ENCODE measurements at places on chromosomes 16 and 17.

GRCh38 chr17:3963237-3964201 lies 718 bp downstream of the ATP2A3 start:
- peak; percentile 79 for DNase-seq
- peak overlapping the region; percentile 80 for H3K4me3 ChIP-seq
- no peaks in the 10 kb centered on the region for H3K27me3 ChIP-seq
- H3K27ac ChIP-seq = peak overlapping the region; percentile 71
- peaks cover 58% of the 10 kb centered on the region for H3K4me1 ChIP-seq

DNA sequence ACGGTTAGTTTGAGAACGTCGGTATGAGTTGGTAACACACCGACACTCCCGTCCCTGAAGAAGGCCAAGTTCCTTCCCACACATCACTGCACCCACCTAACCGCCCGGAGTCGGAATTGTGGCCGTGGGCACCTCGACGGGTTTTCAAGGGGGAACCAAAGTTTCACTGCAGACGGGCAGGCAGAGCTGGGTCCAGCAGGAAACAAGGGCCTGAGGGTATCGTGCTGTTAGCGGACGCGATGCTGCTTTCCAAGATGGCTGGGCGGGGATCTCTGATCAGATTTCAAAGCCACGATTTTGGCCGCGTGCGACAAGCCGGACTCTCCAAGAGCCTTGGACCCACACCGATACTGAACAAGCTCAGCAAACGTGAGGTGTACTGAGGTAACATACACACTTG lies 82.3 kb upstream of the DOC2B start:
- no peaks in the 10 kb centered on the region for H3K4me1 ChIP-seq
- DNase-seq = no peak
- H3K4me3 ChIP-seq = no peak overlapping the region
- H3K27me3 ChIP-seq = no peaks in the 10 kb centered on the region

GRCh38 chr17:43609613-43610385 lies 51.9 kb downstream of the MEOX1 start:
- no peak for DNase-seq
- H3K27ac ChIP-seq = no peak overlapping the region
- no peaks in the 10 kb centered on the region for H3K27me3 ChIP-seq
- no peaks in the 10 kb centered on the region for H3K4me1 ChIP-seq

GRCh38 chr16:88924834-88925539 lies 52.0 kb downstream of the CBFA2T3 start:
- H3K36me3 ChIP-seq = no peaks in the 10 kb centered on the region
- no peak overlapping the region for H3K4me3 ChIP-seq
- no peak overlapping the region for H3K27ac ChIP-seq

DNA sequence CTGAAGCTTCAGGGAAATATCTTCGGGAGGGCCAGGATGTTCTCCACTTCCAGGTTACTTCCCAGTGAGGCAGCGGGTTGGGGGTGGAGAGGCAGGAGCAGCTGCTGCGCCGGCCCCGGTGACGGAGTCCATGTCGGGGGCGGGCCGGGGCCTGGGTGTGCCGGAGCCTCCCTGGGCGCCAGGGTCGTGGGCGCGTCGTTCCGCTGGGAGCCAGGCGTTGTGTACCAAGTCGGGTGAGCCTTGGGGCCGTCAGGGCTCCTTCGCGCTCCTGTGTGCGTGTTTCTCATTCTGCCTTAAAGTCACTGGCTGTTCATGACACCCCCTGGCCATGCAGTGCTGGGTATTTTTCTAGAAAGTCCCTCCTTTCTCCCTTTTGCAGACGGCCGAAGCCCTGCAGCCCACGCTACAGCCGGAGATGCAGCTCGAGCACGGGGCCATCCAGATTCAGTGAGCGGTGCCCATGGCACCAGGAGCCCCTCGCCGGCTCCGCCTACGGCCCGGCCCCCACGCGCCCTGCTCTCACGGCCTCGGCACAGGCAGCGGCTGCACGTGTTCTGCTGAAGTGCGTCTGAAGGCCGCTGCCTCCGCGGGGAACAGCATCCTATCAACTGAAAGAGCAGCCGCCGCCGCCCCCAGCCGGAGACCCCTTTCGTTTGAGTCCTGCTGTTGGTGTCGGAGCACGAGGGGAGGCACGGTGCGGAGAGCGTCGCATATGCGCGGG lies 125.1 kb downstream of the BANP start:
- no peaks in the 10 kb centered on the region for H3K4me1 ChIP-seq
- no peaks in the 10 kb centered on the region for H3K27me3 ChIP-seq
- DNase-seq = no peak
- peaks cover 42% of the 10 kb centered on the region for H3K36me3 ChIP-seq
- no peak overlapping the region for H3K4me3 ChIP-seq

DNA sequence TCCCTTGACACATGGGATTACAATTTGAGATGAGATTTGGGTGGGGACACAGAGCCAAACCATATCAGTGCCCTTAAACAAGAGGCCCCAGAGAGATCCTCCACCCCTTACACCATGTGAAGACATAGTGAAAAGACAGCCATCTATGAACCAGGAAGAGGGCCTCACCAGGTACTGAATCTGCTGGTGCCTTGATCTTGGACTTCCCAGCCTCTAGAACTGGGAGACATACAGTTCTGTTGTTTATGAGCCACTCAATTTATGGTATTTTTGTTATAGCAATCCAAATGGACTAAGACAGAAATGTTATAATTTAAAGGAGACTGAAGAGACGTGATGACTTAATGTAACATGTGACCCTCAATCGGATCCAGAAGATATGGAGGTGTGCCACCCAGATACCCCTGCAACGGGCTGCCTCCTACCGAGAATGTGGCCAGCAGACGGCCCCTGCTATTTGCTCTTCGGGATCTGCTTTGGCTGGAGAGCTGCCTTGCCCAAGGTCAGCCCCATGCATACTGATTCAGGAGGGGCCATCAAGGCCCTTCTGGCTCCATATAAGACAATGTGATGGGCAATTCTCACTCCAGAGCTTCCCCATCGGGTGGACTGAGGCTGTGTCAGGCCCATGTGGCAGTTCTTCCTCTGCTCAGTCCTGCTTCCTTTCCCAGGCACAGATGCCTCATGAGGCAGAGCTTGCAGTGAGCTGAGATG lies 80.6 kb downstream of the NETO2 start:
- no peaks in the 10 kb centered on the region for H3K36me3 ChIP-seq
- no peak overlapping the region for H3K27ac ChIP-seq
- no peaks in the 10 kb centered on the region for H3K4me1 ChIP-seq
- no peak overlapping the region for H3K4me3 ChIP-seq
- no peaks in the 10 kb centered on the region for H3K27me3 ChIP-seq
- no peak for DNase-seq

GRCh38 chr16:10805334-10805733 lies 13.3 kb downstream of the TVP23A start:
- H3K27me3 ChIP-seq = no peaks in the 10 kb centered on the region
- H3K36me3 ChIP-seq = no peaks in the 10 kb centered on the region
- H3K4me3 ChIP-seq = no peak overlapping the region
- no peak for DNase-seq

DNA sequence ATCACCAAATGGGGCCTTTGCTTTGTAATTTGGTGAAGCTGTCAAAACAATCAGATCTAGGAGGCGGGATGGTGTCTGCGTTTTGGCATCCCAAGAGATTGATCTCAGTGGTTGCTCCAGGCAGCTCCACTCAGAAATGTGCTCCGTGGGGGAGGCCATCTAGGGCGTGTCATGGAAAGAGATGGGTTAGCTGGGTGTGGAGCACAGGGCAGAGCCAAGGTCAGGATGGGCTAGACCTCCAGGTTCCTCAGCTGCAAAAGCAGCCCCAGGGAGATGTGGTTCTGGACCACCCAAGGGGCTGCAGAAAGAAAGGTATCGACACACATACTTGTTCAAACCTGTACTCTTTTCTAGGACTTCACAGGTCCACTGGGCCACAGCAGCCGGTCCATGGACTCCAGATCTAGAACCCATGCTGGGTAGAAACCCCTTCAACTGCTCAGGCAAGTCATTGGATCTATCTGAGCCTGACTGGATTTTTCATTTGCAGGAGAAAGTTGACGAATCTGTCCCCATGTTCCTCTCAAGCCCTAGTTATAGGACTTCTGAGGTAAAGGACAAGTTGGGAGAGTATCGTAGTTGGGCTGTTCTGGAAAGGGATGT lies 270.2 kb upstream of the RPL38 start:
- no peak for DNase-seq
- H3K4me3 ChIP-seq = no peak overlapping the region
- no peaks in the 10 kb centered on the region for H3K36me3 ChIP-seq
- peaks cover 2% of the 10 kb centered on the region for H3K27me3 ChIP-seq

GRCh38 chr17:787641-788221 lies 5.6 kb downstream of the MRM3 start:
- H3K27me3 ChIP-seq = no peaks in the 10 kb centered on the region
- peaks cover 63% of the 10 kb centered on the region for H3K36me3 ChIP-seq
- no peak for DNase-seq
- H3K4me3 ChIP-seq = no peak overlapping the region

DNA sequence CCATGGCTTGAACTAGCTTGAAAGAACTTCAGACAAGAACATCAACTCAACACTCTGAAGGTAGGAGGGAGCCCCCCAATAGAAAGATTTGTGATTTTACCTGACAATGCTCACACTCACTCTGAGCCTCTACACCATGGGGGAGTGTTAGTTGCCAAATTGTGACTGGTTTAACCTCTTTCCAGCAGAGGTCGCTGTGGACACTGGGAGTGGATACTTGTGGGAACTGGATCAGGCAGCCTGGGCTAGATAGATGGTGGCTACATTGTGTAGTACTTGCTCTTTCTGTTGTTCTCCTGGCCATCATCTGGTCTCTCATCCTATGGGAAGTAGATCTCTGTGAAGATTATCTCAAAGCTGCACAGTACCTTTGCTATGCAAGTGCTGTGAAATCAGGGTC lies 2.9 kb downstream of the SMPD3 start:
- peaks cover 22% of the 10 kb centered on the region for H3K4me1 ChIP-seq
- no peaks in the 10 kb centered on the region for H3K36me3 ChIP-seq
- H3K27ac ChIP-seq = no peak overlapping the region
- no peak overlapping the region for H3K4me3 ChIP-seq
- H3K27me3 ChIP-seq = peaks cover 34% of the 10 kb centered on the region

DNA sequence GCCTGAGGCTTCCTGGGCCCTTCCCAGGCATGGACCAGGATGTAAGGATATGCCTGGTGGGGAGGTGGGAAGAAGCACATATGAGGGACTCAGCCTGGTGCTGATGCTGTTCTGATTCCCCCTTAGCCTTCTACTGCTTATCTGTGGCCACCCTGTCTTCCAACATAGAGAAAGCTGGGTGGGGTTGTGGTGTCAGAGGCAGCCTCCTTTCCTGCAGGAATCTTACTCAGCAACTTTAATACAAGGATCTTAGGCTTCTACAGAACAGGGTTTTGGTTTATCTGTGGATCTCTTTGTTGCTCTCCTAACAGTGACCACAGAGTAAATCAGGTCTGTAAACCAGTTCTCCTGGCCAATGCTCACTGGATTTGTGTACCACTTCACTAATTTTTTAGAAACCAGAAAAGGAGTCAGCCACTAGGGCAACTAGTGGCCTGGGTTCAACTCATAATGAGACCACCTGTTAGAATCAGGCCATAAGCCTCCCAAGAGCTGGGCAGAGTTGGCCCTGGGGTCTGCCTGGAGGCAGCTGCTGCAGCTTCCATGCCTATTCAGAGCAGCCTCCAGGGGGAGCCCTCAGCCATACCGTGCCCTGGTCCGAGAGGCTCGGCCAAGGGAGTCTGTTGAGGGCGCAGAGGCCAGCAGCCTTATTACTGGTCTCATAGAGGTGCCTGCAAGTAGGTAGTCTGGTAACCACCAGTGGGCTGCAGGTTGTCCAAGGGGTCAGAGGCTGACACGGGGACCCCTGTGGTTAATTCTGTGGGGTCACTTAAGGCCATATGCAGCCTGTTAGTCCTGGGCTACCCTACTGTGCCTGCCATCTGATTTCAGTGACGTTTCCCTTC lies 7.1 kb downstream of the HAS3 start:
- peak; percentile 50 for DNase-seq
- H3K4me3 ChIP-seq = no peak overlapping the region
- peaks cover 3% of the 10 kb centered on the region for H3K4me1 ChIP-seq

DNA sequence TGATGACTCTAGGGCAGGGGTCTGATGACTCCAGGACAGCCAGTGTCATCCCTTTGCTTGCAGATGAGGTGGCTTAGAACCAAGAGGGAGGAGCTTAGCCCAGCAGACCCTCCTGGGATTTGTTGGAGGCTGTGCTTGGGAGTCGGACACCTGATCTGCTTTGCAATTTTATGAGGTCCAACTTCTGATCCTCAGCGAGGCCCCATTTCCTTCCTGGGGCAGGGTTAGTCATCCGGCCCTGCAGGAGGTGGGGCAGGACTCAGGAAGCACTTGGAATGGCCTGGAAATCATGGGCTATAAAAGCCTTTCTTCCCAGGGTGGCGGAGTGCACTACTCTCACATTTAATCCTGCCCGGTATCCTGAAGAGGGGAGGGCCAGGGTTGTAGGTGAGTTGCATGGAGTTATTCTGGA lies 168.5 kb downstream of the MSI2 start:
- DNase-seq = no peak
- peaks cover 4% of the 10 kb centered on the region for H3K36me3 ChIP-seq
- no peak overlapping the region for H3K4me3 ChIP-seq
- no peak overlapping the region for H3K27ac ChIP-seq
- peaks cover 22% of the 10 kb centered on the region for H3K4me1 ChIP-seq

DNA sequence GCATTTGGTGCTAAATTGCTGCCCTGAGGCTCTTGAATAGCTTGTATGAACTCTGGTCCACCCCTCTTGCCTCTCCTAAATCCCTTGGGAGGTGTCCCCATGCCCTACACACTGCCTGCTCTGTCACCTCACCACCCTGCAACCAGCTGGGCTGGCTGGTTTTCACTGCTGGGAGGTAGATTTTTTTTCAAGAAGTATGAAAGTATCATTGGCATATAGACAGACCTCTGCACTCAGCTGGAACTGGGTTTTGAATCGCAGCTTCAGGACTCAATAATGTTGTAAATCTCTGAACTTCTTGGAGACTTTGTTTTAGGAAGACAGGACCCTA lies 184.9 kb downstream of the MSI2 start:
- H3K4me3 ChIP-seq = peak overlapping the region; percentile 51
- no peaks in the 10 kb centered on the region for H3K36me3 ChIP-seq
- H3K27ac ChIP-seq = peak overlapping the region; percentile 82

- H3K36me3 ChIP-seq = no peaks in the 10 kb centered on the region
- DNase-seq = no peak
- no peaks in the 10 kb centered on the region for H3K27me3 ChIP-seq
- no peak overlapping the region for H3K4me3 ChIP-seq
- H3K4me1 ChIP-seq = no peaks in the 10 kb centered on the region
- H3K27ac ChIP-seq = no peak overlapping the region
Measured at GRCh38 chr17:82008941-82009405, 13.7 kb downstream of the CENPX start.

GRCh38 chr17:51842763-51843162 lies 315.8 kb downstream of the CA10 start:
- no peaks in the 10 kb centered on the region for H3K4me1 ChIP-seq
- no peaks in the 10 kb centered on the region for H3K27me3 ChIP-seq
- no peaks in the 10 kb centered on the region for H3K36me3 ChIP-seq
- DNase-seq = no peak

- H3K4me3 ChIP-seq = peak overlapping the region; percentile 52
- no peak for DNase-seq
- no peaks in the 10 kb centered on the region for H3K27me3 ChIP-seq
- peaks cover 23% of the 10 kb centered on the region for H3K4me1 ChIP-seq
- H3K36me3 ChIP-seq = no peaks in the 10 kb centered on the region
- no peak overlapping the region for H3K27ac ChIP-seq
Measured at GRCh38 chr17:64115822-64116534, 14.0 kb downstream of the ERN1 start.

- H3K4me1 ChIP-seq = no peaks in the 10 kb centered on the region
- no peaks in the 10 kb centered on the region for H3K36me3 ChIP-seq
- H3K27me3 ChIP-seq = no peaks in the 10 kb centered on the region
- DNase-seq = no peak
- no peak overlapping the region for H3K4me3 ChIP-seq
Measured at GRCh38 chr17:12613566-12613965, 52.1 kb upstream of the MYOCD start.
